CD8-positive, alpha-beta T cell (primary cell): ENCODE measurements at places on chromosomes 6 and 20. TPM values are rescaled to one million over a fixed set of nuclear protein-coding genes. Genes with fewer than 3 reads are reported as not detected.

- no peak for DNase-seq
These were observed 74.3 kb downstream of the CD40 start for GRCh38 chr20:46192376-46192944.

DNA sequence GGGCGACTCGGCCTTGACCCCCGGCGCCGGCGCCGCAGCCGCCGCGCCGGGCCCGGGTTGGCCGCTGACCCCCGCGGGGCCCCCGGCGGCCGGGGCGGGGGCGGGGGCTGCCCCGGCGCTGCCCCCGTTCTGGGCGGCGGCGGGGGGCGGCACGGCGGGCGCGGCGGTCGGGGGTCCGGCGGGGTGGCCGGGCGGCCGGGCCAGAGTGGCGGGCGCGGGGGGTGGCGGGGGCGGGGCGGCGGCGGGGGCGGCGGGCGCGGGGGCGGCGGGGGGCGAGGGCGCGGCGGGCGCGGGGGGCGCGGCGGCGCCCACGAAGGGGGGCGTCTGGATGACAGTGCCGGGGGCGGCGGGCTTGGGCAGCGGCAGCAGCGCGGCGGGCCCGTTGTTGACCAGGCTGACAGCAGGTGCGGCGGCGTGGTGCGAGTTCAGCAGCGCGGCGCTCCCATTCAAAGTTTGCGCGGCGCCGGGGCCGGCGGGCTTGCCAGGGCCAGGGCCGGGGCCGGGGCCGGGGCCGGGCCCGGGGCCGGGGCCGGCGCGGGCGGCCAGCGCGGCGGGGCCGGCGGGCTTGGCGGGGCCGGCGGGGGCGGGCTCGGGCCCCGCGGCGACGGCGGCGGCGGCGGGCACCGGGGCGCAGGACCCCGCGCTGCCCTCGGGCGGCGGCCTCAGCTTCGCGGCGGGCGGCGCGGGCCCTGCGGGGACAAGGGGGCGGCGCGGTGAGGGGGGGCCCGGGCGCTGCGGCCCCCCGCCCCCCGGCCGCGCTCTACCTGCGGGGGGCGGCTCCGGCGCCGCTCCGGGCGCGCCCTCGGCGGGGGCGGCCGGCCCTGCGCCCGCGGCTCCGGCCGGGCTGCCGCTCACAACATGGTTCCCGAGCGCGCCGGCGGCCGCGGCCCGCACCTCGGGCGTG lies 659 bp downstream of the TAF4 start:
- DNase-seq = no peak

The CST1 gene
- not detected for total RNA-seq

DNA sequence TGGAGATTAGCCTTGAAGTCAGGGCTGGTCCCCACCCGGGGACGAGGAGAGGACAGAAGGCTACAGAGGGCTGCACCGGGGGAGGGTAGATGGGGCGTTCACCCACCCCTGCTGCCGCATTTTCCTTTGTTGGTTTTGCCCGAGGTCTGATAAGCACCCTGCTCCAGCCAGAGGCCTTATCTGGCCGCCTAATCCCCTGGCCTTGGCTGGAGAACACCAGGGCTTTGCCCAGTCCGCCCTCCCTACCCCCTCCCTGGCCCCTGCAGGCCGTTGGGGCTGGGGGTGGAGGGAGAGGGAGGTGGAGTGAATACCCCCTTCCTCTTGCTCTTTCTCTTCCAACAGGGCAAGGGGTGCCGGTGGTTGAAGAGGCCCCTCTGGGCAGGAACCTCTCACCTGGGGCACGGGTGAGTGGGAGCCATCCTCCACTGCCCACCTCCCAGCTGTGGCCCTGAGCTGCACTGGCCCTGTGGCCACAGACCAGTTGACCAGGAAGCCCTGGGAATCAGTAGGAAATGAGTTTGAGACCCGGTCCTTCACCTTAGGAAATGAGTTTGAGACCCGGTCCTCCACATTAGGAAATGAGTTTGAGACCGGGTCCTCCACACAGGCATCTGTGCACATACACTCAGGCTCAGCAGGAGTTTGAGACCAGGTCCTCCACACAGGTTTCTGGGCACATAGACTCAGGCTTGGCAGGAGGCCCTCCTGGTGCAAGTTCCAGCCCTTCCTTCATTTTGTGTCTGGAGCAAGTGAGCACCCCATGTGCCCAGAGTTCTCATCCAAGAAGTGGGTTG lies 12.0 kb upstream of the GATA5 start:
- no peak for DNase-seq

The TRIM15 gene
- not detected for total RNA-seq

GRCh38 chr6:129453073-129453472 lies 256.9 kb downstream of the ARHGAP18 start:
- DNase-seq = no peak

- no peak for DNase-seq
These were observed 2.6 kb downstream of the ASF1A start for GRCh38 chr6:118896339-118897136.

DNA sequence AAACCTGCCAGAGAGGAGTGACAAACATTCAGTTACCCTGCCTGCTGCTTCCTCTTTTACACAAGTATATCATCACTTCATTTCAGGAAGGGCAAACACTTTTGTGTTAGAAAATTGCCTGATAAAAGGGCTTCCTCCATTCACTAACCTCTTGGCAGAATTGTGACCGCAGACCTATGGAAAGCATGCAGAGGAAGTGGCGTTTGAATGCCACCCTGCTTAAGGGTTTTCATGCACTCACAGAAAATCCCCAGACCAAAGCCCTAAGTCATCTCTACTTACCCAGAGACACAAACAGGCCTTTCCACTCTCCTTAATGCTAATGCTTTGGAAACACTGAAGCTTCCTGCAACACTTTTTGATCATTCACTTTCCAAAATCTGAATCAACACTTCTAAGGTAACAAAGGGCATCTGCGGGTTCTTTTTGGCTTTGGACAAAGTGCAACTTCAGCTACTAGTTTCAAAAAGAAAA lies 22.1 kb upstream of the RALGAPA2 start:
- peak; percentile 11 for DNase-seq

The XKR7 gene
- not detected for total RNA-seq

DNA sequence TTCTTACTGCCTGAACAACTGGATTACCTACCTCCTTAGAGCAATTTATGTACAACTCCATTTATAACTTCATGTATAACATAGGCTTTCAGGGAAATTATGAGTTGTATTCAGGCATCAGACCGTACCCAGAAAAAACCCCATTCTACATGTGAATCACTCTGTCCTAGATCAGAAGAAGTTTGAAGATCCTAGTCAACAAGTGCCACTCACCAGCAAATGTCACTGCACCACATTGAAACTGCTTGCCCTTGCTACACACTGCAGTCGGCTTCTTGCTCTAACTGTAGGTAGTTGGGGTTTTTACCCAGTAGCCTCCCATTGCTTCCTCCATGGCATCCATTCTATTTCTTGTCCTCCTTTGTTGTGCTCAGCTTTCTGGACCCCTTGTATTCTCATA lies 132.4 kb downstream of the DNAH8 start:
- DNase-seq = no peak

DNA sequence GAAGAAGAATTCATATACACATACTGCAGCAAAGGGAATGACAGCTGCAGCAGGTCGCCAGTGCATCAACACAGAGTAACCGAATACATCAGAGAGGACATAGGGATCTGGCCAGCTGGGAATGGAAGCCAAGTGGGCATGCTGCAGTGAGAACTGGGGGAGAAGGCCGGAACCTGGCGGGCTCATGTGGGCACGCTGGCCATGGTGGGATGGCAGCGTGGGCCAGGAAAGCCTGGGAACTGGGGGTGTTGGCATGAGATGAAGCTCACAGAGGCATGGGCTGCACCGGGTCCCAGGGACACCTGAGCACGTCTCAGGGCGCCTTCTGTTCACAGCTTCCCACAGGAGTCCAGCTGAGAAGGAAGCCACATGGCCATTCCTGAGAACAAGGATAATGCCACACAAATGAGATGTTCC lies 139.5 kb upstream of the AGPAT4 start:
- DNase-seq = no peak

- DNase-seq = no peak
These were observed 127.9 kb downstream of the WDR27 start for GRCh38 chr6:169573883-169574282.

DNA sequence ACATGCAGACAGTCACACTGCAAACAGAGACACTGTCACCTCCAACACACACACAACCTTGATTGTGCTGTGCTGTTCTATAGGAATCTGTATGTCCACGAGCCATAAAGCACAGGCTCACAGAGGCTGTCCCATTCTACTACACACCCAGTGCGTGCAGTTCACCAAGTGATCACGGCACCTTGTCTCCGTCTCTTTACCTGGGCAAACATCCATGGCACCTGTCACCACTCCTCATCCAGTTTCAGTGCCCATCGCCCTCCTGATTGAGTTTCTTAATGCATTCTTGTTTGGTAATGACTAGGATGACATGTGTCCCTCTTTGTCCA lies 65.8 kb upstream of the STMND1 start:
- no peak for DNase-seq

DNA sequence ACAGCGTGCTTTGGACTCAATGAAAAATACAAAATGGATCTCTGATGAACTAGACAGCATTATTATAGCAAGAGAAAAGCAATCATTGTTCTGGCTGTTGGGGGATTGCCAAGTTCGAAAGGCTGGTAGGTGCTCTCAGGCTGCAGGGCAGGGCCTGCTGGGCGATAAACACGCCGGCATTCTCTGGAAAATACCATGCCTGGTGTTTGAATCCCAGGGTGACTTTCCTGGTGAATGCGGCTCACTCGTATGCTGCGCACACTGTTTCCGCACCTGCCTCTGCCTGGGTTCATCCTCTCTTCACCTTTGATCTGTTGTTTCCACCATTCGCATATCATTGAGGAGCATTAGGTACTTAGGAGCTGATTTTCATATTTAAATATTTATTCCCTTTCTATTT lies 37.4 kb downstream of the GCNT2 start:
- no peak for DNase-seq

The LIN28B gene
- total RNA-seq = not detected

DNA sequence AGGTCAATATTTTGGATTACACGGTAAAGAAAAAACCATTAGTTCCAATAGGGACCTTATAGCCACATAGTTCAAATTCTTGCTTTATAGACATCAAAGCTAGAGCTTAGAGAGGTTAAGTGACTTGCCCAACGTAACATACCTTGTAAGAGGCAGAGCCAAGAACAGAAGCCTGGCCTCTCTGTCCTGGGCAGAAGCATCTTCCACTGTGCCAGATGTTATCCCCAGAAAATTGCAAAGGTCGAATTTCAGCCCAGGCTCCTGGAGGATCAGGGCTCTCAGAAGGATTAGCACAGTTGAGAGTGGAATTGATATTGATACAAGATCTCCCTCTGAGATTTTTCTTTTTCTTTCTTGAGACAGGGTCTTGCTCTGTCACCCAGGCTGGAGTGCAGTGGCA lies 6.1 kb downstream of the SMIM28 start:
- no peak for DNase-seq

- DNase-seq = no peak
These were observed 42.4 kb downstream of the SLC2A10 start for GRCh38 chr20:46751856-46752255.

DNA sequence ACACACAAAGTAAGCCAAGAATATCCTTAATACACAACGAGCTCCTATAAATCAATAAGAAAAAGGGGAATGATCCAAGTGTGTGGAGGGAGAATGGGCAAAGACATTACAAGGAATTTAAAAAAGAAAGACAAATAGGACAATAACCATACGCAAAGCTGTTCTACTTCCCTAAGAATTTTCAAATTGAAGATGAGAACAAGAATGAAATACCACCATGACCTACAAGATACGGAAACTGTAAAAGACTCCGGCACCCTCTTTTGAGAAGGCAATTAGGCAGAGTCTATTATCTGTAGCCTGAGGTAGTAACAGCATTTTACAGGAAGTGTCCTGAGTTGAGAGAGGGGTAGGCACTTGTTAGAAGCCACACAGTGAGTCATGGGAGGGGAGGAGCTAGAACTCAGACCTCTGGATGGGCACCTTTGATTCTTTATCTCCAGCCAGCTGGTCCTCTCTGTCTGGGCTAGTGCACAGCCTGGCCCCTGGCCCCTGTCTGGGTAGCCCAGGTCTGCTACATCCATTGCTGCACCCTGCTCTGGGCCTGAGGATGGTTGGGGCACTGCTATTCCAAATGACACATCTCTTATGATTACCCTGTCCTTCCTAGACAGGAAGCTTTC lies 15.3 kb downstream of the RSPO4 start:
- DNase-seq = no peak

DNA sequence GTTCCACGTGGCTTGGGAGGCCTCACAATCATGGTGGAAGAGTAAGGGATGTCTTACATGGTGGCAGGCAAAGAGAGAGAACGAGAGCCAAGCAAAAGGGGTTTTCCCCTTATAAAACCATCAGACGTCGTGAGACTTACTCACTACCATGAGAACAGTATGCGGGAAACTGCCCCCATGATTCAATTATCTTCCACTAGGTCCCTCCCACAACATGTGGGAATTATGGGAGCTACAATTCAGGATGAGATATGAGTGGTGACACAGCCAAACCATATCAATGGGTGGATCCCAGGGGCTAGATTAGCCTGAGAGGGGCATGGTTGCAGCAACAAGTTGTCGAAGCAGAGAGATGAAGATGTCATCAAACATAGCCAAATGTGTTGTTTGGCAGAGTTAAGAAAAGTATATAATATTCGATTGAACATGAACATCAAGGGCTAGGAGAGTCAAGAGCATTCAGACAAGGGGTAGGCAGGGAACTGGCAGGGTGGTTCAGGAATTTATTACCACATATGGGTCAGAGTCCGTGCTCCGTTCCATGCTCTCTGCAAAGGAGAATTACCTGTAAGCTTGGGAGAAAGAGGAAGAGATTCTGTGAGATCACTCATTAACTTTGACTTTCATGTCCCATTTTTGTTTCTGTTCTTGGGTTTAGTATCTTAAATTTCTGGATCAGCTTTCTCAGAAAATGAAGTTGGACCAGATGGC lies 98.8 kb downstream of the CCDC170 start:
- no peak for DNase-seq

The HLA-B gene
- 9,693 TPM for total RNA-seq

DNA sequence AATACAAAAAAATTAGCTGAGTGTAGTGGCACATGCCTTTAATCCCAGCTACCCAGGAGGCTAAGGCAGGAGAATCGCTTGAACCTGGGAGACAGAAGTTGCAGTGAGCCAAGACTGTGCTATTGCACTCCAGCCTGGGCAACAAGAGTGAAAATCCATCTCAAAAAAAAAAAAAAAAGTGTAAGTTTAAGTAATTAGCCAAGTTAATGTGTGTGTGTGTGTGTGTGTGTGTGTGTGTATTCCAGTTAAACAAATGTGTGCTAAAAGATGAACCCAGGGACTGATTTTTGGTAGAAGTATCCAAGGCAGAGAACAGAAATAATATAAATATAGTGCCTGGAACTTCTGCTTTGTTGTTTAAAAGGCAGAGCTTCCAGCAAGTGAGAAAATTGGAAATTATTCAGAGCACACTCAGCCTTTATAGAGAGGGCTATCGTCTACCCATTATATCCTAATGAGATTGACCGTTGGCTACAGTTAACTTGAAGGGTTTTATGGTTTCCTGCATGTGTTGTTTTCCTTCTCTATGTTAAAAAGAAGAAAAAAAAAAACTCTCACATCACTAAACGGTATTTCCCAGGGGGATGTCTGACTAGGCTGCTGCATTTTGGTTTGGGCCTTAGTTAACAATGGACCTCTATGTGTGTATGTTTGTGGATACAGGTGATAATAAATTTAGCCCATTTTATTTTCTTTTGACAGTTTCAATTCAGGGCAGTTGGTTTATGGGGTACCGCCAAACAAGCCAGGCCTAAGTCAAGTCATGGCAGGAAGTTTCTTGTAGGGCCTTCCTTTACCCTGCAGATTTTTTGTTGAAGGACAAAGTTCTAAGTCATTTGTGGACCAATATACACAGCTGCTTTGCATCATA lies 9.8 kb downstream of the SOX4 start:
- no peak for DNase-seq

The UNC5CL gene
- total RNA-seq = 1.4 TPM
